Stimulated activated CD4-positive, alpha-beta T cell treated with anti-CD3 and anti-CD28 coated beads, TNF-alpha, amount 100 ng/mL, for 24 hours (primary cell): ENCODE measurements at places on chromosomes 7 and 10.

DNA sequence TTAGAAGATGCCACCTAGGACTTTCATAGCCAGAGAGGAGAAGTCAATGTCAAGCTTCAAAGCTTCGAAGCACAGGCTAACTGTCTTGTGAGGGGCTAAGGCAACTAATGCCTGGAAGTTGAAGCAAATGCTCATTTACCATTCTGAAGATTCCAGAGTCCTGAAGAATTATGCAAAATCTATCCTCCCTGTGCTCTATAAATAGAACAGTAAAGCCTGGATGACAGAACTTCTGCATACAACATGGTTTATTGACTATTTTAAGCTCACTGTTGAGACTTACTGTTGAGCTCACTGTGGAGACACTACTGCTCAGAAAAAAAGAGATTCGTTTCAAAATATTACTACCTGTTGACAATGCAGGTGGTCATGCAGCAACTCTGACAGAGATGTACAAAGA lies 28.6 kb downstream of the TNS3 start:
- no peak for DNase-seq

GRCh38 chr10:29106287-29106686 lies 182.6 kb upstream of the LYZL1 start:
- no peak for DNase-seq

DNA sequence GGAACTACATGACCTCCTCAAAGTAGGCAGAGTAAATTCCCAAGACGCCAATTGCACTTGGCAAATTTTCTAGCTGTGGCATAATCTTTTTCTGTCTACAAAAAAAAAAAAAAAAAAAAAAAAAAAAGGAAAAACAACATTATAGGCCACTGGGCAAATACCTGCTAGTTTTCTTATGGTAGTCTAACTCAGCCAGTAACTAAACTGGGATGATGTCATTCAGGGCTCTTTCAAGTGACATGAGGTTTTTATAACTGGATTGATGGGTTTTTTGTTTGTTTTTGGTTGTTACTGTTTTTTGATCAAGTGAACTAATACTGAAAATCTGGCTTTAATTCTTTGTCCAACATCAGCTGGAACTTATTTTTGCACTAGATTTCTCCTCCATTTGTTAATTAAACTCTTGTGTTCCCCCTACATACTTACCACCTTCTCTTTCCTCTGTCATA lies 7.4 kb upstream of the VIM start:
- no peak for DNase-seq

DNA sequence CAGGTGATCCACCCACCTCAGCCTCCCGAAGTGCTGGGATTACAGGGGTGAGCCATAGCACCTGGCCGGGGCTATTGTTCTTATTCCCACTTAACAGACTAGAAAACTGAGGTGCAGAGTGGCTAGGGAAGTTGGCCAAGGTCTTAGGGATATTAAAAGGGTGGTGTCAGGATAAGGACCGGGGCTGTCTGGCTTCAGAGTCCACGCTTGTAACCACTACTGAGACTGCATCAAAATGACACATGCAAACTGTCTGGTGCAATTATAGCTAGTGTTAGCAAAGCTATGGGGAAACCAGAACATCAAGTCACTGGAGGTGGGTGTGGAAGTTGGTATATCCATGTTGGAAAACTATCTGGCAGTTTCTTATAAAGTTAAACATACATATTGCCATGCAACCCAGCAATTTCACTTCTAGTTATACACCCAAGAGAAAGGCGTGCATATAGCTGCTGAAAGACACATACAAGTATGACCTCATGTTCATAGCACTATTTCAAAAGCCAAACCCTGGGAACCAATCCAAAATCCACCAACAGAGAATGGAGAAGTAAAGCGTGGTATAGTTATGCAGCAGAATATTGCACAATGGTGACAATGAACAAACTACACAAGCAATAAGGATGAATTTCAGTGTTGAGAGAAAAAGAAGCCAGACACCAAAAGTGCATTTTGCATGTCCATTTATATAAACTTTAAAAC lies 33.9 kb upstream of the EEPD1 start:
- no peak for DNase-seq

GRCh38 chr7:23431702-23432199 lies 38.5 kb downstream of the IGF2BP3 start:
- DNase-seq: no peak

DNA sequence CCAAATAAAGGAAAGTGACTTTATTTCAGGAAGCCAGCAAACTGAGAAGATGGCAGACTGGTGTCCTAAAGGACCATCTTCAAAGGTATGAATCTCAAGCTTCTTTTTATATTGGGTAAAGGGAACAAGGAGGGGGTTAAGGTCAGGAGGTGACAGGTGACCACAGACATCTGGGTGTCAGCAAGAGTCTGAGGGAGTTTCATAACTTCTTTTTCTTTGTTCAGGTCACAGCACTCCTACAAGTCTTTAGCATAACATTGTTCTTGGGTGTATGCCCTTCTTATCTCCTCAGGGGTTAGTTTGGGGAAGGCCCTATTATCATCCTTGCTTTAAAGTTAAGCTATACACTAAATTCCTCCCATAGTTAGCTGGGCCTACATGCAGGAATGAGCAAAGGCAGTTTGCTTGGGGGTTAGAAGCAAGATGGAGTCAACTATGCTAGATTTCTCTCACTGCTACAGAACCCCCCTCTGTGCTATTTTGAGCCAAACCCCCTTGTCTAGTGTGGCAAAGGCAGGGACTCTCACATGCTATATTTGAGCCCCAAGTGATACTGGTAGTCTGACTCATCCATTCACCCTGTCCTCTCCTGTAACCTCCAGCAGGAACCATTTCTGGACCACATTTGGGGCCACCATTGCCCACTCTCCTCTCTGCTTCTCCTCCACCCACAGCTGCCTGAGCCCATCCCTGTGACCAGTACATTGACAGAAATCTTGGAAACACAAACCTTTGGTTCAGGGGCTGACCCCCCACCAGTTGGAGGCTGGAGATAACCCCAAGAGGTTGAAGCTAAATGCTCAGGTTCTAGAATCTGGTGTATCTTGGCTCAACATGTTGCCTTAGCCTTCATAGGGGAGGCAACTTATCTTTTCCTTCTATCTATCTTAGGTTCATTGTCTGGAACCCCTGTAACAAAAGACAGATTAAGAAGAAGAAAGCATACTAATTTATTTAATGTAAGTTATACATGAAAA lies 55.5 kb upstream of the LRGUK start:
- no peak for DNase-seq

GRCh38 chr7:128131731-128132130 lies 100.5 kb upstream of the LRRC4 start:
- no peak for DNase-seq

DNA sequence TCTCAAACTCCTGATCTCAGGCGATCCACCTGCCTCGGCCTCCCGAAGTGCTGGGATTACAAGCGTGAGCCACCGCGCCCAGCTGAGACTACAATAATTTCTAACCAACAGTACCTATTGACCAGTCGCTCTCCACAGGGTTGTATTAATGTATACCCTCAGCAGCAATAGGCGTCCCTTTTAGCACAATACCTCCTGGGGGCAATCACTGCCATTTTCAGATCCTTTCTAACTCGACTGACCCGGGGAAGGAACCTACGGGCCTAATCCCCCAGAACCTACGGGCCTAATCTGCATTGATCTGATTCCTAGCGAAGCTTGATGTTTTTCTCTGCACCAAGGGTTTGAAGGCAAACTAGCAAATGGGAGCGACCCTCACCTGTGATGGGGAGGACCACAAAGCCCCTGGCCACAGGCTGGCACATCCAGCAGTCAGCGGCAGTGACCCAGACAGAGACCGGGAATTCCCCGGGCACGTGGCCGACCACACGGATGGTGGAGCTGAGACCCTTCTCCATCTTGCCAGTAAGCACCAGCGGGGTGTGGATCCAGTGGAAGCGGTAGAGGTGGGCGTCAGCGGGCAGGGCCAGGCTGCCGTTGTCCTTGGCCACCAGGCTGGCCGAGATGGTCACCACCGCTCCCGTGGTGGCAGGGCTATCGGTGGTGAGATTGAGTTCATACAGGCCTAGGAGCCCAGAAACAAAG lies 6.9 kb downstream of the TMEM130 start:
- no peak for DNase-seq

DNA sequence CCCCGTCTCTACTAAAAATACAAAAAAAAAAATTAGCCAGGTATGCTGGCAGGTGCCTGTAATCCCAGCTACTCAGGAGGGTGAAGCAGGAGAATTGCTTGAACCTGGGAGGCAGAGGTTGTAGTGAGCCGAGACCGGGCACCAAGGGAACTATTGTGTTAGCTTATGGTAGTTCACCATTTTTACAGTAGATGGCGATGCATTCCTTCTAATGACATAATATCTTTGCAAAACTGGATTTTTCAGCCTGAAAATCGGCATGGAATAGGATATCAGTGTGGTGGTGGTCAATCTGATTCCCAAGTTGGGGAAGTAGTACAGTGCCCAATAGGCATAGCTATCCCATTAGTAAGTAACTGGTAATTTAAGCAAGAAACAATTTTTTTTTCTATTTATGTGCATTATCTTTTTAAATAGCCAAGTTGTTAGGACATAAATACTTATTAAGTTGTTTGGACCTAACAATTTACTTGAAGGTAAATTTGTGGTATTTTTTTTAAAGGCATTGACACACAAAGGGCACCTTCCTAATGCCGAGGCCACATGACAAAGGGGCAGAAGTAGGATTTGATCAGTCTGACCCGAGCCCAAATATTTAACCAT lies 17.6 kb upstream of the IMPDH1 start:
- DNase-seq: no peak

DNA sequence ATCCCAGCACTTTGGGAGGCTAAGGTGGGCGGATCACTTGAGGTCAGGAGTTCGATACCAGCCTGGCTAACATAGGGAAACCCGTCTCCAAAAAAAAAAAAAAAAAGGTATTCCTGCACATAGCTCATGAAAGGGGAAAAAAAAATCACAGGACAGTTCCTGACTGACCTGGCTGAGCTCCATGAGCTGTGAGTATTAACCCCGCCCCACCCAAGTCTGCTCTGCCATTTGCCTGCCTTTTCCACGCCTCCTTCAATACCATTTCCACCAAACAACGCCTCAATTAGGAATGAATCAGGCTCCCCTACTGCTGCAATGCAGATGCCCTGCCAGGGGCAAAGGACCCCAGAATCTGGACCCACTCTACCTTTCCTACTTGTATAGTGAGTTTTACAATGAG lies 55.0 kb downstream of the PDIA4 start:
- no peak for DNase-seq

GRCh38 chr7:142866361-142867096 lies 11.7 kb downstream of the EPHB6 start:
- no peak for DNase-seq

- DNase-seq: no peak
These were observed 154.9 kb upstream of the ITGB1 start for GRCh38 chr10:33112831-33113455.

DNA sequence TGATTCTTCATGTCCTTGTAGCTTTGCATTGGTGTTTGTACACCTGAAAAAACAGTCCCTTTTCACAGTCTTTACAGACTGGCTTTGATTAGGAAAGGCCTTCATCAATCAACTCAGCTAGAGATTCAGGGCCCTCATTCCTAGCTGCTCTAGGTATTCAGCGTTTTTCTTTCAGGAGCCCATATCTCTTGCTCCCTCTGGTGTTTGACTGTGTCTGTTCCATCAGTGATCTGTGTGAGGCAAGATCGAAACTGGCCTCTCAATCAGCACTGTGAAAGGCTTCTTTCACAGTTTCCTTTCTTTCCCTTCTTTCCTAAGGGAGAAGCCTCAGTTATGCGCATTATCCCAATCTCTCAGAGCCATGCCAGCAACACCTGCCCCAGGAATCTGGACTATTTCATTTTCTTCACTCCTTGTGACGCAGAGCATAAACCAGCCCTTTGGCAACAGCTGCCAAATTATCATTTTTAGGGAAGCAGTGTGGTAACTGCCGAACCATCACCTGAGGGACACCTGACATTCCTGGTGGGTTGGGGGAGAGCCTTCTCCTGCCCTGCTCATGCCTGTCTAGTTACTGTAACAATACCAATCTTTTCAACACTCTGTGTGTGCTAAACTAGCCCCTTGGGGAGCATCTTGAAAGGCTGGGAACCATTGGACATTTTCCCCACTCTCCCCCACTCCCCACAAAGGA lies 75.7 kb upstream of the CCDC71L start:
- DNase-seq: peak; percentile 34

DNA sequence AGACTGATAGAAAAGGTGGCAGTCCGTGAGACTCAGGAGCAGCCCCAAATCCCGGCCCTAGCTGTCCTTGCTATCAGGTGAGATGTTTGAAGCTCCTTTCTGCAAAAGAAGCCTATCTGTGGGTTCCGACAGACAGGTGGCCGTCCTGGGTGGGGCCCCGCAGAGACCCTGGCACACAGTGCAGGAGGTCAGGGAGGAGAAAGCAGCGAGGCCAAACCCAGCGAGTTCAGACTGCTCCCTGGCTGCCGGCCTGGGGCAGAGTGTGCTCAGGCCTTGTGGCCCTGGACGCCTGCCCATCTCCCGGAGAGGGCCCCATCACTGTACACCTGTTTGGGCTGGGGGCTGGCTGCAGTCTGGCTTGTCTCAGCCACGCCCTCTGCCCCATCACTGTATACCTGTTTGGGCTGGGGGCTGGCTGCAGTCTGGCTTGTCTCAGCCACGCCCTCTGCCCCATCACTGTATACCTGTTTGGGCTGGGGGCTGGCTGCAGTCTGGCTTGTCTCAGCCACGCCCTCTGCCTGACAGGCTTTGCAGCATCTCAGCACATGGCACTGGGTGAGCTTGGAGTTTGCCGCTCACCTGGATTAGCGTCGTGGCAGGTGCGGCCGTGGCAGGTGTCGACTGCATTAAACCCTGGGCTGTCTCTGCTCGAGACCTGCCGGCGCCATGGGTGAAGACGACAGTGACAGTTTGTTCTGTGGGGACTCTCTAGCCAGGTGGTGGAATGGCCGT lies 11.8 kb upstream of the PRKAR1B start:
- no peak for DNase-seq

DNA sequence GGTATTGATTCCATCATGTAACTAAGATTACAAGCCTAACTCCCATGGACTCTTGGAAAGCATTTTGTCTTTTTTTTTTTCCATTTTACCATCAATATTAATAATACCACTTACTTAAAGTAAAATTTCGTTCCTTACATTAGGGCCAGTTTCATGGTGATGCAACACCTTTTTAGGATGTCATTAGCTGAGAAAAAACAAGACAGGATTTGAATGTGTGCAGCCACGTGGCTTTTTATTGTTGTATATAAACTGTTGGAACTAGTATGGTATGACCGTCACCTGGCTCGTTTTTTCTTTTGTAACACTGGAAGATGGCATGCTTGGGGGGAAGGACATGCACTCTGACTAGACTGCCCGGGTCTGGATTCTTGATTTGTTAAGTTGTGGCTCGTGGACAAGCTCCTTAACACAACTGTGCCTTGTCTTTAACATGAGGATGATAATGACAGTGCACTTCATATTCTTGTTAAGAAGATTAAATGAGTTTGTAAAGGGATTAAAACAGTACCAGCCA lies 42.1 kb downstream of the ARHGAP21 start:
- DNase-seq: no peak

- no peak for DNase-seq
These were observed 23.2 kb downstream of the CALCR start for GRCh38 chr7:93551063-93551895.

GRCh38 chr7:148852272-148852671 lies 31.8 kb downstream of the EZH2 start:
- no peak for DNase-seq
